ENCODE measurements at places on chromosomes 1 and 21. TPM values are rescaled to one million over a fixed set of nuclear protein-coding genes. Genes with fewer than 3 reads are reported as not detected.
A peak's percentile ranks its signal among the peaks of the same experiment; 100 is the strongest.

The GPR52 gene
- not detected for polyA plus RNA-seq

The F5 gene
- polyA plus RNA-seq: 0.21 TPM

The CYP4X1 gene
- polyA plus RNA-seq: 5.2 TPM

The GNG12 gene
- 56.5 TPM for polyA plus RNA-seq

The BOLA1 gene
- polyA plus RNA-seq: 18.0 TPM

The MYOG gene
- polyA plus RNA-seq: not detected

GRCh38 chr21:17699524-17700189, 87.0 kb upstream of the BTG3 start:
- H3K27ac ChIP-seq: no peak overlapping the region
- no peaks in the 10 kb centered on the region for H3K4me1 ChIP-seq
- H3K4me3 ChIP-seq: no peak overlapping the region
- no peak for DNase-seq

- H3K36me3 ChIP-seq: no peaks in the 10 kb centered on the region
- no peaks in the 10 kb centered on the region for H3K4me1 ChIP-seq
- no peaks in the 10 kb centered on the region for H3K27me3 ChIP-seq
- DNase-seq: no peak
- no peak overlapping the region for H3K27ac ChIP-seq
Measured at GRCh38 chr1:228242409-228242808, 34.6 kb downstream of the OBSCN start.

GRCh38 chr1:199728345-199728744, 299.2 kb upstream of the NR5A2 start:
- DNase-seq: no peak
- H3K4me3 ChIP-seq: no peak overlapping the region
- no peaks in the 10 kb centered on the region for H3K4me1 ChIP-seq
- H3K36me3 ChIP-seq: no peaks in the 10 kb centered on the region

- no peak for DNase-seq
- H3K27me3 ChIP-seq: peaks cover 22% of the 10 kb centered on the region
- H3K27ac ChIP-seq: no peak overlapping the region
- no peaks in the 10 kb centered on the region for H3K36me3 ChIP-seq
Measured at GRCh38 chr1:224621813-224622682, 5.9 kb downstream of the CNIH3 start.

GRCh38 chr1:33182401-33182841, 578 bp upstream of the TRIM62 start:
- H3K4me3 ChIP-seq: peak overlapping the region; percentile 80
- H3K27me3 ChIP-seq: no peaks in the 10 kb centered on the region
- DNase-seq: no peak
- peaks cover 3% of the 10 kb centered on the region for H3K4me1 ChIP-seq
- peak overlapping the region; percentile 26 for H3K27ac ChIP-seq
- H3K36me3 ChIP-seq: no peaks in the 10 kb centered on the region

DNA sequence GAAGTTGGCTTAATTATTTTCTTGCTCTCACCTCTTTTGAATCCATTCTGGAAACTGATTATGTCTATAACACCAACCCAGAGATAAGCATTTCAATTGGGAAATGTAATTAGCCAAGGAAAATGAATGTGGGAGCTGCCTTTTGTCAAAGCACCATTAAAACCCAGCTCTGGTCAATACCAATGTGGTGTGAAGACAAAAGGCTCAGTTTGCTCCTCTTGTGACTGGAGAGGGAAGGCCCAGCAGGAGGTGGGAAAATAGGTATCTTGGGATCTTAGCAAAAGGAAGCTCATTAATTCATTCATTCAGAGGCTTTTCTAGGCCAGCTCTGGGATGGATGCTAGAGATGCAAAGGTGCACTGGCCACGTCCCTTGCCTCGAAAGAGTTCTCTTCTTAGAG, 75.0 kb upstream of the SELENON start:
- no peaks in the 10 kb centered on the region for H3K36me3 ChIP-seq
- no peak overlapping the region for H3K4me3 ChIP-seq
- DNase-seq: no peak

- H3K27ac ChIP-seq: peak overlapping the region; percentile 57
- no peaks in the 10 kb centered on the region for H3K27me3 ChIP-seq
- DNase-seq: no peak
- no peaks in the 10 kb centered on the region for H3K36me3 ChIP-seq
- peaks cover 61% of the 10 kb centered on the region for H3K4me1 ChIP-seq
Measured at GRCh38 chr1:246573491-246573890, 7.2 kb downstream of the CNST start.

- no peak for DNase-seq
- H3K27me3 ChIP-seq: no peaks in the 10 kb centered on the region
- peak overlapping the region; percentile 9 for H3K27ac ChIP-seq
- peaks cover 16% of the 10 kb centered on the region for H3K4me1 ChIP-seq
Measured at GRCh38 chr21:43645136-43645891, 14.0 kb downstream of the HSF2BP start.

- H3K4me3 ChIP-seq: no peak overlapping the region
- no peaks in the 10 kb centered on the region for H3K36me3 ChIP-seq
- H3K4me1 ChIP-seq: peaks cover 13% of the 10 kb centered on the region
- H3K27me3 ChIP-seq: no peaks in the 10 kb centered on the region
- no peak overlapping the region for H3K27ac ChIP-seq
Measured at GRCh38 chr1:185483664-185484450, 166.8 kb upstream of the IVNS1ABP start.

GRCh38 chr1:167207940-167208623, 12.6 kb upstream of the POU2F1 start:
- H3K4me3 ChIP-seq: no peak overlapping the region
- H3K36me3 ChIP-seq: no peaks in the 10 kb centered on the region
- H3K27me3 ChIP-seq: no peaks in the 10 kb centered on the region
- no peak for DNase-seq

GRCh38 chr1:185016880-185017279, 28.5 kb upstream of the RNF2 start:
- peaks cover 7% of the 10 kb centered on the region for H3K4me1 ChIP-seq
- no peak overlapping the region for H3K4me3 ChIP-seq
- DNase-seq: no peak
- no peak overlapping the region for H3K27ac ChIP-seq
- H3K36me3 ChIP-seq: no peaks in the 10 kb centered on the region
